ENCODE measurements at places on chromosomes 11 and 22.

DNA sequence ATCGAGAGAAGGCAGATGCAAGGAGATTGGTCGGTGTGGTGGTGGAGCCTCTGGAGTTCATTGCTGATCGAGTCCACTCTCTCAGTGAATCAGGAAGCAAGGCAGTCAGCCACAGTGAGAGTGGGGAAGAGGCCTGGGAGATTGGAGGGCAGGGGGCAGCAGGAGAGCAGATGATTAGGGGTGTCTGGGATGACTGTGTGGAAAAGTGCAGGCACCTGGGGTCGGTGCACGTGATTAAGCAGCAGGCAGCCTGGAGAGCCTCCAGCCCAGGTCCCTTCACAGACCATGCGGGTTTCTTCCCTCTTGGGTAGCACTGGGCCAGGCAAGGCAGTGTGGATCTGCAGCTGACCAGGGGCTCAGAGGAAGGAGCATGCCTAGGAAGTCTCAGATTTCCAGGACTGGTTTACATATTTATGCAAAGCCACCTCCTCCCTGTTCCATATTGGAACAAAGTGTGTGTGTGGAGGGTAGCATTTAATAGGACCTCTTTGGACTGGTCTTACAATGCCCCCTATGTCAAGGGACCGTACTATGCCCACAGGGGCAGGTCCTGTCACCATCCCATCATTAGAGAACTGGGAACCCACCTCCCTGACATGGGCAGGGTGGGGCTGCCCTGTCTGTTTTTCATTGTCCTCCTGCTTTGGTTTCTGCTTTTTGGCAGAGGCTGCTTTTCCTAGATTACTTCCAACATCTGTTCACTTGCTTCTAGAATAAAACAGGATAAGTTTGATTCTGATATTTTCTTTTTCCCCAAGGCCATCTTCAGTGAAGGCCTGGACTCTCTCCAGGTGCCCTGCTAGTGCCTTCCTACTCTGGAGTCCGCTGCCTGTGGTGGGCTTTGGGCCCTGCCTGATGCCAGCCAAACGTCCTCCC lies 14.0 kb upstream of the GDPD5 start:
- DNase-seq = no peak

GRCh38 chr11:1049071-1049405 lies 12.5 kb upstream of the MUC6 start:
- no peak for DNase-seq

- no peak for DNase-seq
Observed at GRCh38 chr22:46640293-46641055, 20.3 kb downstream of the GRAMD4 start.

DNA sequence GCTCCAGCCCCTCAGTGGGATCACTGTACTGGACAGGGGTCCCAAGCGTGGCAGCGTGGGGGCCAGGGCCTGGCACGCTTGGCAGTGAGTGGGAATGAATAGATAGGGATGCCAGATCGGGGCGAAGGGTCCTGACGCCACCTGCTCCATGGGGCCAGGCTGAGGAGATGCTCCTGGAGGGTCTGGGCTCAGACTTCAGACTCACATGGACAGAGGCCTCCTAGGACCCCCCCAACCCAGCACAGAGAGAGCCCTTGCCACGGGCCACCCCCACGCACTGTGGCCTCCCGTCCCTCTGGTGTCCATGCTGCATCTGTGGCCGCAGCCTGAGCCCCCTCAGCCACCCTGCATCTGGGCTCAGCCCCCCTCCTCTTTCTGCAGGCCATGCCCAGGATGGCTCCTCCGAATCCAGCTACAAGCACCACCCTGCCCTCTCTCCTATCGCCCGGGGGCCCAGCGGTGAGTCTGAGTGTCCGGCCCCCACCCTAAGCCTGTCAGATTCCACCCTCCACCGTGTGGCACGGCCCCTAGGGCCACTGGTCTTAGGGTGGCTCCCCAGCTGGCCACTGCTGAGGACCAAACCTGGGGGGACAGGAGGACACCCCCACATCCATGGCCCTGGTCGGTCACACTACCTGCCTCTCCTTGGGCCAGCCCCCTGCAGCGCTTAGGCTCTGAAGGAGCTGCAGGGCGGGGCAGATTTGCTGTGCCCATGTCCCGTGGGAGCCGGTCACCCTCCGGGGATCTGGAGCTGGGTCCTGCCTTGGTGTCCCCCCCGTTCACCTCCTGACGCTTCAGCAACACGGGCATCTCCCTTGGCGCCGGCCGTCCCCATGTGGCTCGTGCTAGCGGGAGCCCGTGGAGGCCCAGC lies 2.7 kb downstream of the MUC5AC start:
- no peak for DNase-seq

GRCh38 chr11:74018331-74019005 lies 9.6 kb upstream of the UCP3 start:
- no peak for DNase-seq

- DNase-seq = no peak
Observed at GRCh38 chr11:18013790-18014507, 1.1 kb upstream of the SERGEF start.

GRCh38 chr22:41425660-41426365 lies 20.8 kb downstream of the TOB2 start:
- no peak for DNase-seq

DNA sequence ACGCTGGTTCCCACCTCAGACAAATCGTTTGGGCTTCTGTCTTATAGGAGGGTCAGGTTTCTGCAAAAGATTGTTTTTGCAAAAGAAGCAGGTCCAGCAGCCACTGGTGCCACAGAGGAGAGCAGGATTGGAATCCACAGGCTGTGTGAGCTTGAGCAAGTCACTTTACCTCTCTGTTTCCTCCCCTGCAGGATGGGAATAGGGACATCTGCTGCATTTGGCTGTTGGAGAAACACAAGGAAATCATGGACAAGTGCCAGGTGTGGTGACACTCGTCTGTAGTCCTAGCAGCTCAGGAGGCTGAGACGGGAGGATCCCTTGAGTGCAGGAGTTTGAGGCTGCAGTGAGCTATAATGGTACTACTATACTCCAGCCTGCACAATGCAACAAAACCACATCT lies 422.6 kb downstream of the MN1 start:
- no peak for DNase-seq

GRCh38 chr11:113197446-113197845 lies 116.9 kb upstream of the TTC12 start:
- DNase-seq = no peak

GRCh38 chr22:49087198-49087597 lies 740.5 kb downstream of the BRD1 start:
- DNase-seq = no peak

DNA sequence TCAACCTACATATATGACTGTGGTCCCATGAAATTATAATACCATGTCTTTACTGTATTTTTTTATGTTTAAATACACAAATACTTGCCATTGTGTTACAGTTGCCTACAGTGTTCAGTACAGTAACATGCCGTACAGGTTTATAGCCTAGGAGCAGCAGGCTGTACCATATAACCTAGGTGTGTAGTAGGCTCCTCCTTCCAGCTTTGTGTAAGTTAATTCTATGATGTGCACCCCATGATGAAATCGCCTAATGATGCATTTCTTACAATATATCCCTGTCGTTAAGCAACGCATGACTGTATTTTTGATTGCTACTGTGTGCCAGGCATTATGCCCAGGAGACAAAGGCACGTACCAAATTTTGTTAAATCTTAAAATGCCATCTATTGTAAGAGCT lies 163.7 kb downstream of the LDLRAD3 start:
- DNase-seq = no peak

DNA sequence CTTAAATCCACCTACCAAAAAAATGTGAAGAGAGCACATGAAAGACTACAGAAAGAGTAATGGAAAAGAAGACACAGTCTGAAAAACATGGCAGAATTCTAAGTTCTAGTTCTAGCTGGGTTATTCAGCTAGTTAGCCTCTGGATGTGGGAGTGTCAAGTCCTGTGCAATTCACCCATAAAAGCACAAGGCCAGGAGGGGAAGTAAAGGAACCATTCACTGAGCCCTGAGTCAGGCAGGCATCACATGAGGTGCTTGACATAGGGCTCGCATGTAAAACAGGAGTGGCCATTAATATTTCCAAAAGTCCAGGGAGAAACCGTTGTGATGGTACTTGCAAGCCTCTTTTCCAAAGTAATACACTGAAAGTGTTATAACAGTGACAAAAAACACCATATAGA lies 103.7 kb downstream of the GAB2 start:
- no peak for DNase-seq
